ENCODE measurements at places on chromosomes 2 and 18.
A peak's percentile ranks its signal among the peaks of the same experiment; 100 is the strongest.

DNA sequence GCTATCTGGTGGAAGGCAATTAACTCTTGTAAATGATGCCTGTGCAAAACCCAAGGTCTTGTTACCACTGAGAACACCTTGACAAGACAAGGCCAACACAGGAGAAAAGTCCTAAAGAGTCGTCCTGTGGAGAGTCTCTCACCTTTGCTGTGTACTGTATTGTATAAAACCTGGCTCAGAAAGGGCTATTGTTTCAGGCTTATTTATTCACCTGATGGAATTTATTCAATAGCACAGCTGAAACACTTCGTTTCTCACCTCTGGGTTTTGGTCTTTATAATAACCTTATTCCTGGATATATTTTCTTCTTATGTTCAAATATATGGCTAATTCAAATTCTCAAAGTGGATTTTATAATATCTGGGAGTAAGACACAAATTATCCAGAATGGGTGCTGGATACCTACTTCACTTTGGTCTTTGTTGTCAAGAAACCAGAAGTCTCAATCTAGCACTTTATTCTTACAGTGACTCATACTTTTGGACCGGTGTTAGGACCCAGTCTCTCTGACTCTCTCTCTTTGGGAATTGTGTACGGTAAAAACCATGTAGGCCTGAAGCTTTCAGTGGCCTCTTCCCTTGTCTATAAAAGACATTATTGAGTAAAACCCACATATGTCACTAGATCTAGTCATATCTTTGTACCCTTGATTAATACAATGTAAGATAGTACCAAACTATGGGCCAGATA lies 16.1 kb upstream of the STAT4 start:
- H3K27ac ChIP-seq: peak overlapping the region; percentile 52
- no peaks in the 10 kb centered on the region for H3K27me3 ChIP-seq
- peaks cover 45% of the 10 kb centered on the region for H3K4me1 ChIP-seq
- H3K36me3 ChIP-seq: no peaks in the 10 kb centered on the region

DNA sequence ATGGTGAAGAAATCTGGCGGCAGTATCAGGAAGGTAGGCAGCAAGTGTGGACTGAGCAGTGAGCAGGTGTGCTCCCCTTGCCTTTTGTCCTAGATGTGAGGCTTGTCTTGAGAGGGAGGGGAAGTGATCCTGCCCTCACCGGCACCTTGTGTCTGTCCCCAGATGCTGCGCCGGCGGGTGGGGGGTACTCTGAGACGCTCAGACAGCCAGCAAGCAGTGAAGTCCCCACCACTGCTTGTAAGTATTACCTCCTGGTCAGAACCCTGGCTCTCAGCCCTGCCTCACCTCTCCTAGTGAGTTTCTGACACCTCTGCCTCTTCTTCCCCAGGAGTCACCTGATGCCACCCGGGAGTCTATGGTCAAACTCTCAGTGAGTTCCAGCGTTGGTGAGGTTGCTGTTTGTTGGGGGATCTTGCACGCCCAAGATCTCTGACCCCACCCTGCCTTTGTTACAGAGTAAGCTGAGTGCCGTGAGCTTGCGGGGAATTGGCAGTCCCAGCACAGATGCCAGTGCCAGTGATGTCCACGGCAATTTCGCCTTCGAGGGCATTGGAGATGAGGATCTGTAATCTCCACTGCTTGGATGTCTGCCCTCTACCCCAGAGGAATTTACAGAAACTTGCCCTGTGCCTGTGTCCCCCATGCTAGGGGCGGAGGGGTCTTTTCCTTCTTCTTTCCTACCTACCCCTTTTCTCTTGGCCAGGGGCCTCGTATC lies 4.2 kb downstream of the ZNF513 start:
- H3K27ac ChIP-seq: no peak overlapping the region
- no peak overlapping the region for H3K4me3 ChIP-seq
- DNase-seq: no peak
- peaks cover 64% of the 10 kb centered on the region for H3K36me3 ChIP-seq

- peak overlapping the region; percentile 63 for H3K27ac ChIP-seq
- no peak for DNase-seq
- H3K27me3 ChIP-seq: no peaks in the 10 kb centered on the region
- H3K4me3 ChIP-seq: no peak overlapping the region
- no peaks in the 10 kb centered on the region for H3K4me1 ChIP-seq
These were observed 79.6 kb upstream of the LAPTM4A start for GRCh38 chr2:20130821-20131645.

DNA sequence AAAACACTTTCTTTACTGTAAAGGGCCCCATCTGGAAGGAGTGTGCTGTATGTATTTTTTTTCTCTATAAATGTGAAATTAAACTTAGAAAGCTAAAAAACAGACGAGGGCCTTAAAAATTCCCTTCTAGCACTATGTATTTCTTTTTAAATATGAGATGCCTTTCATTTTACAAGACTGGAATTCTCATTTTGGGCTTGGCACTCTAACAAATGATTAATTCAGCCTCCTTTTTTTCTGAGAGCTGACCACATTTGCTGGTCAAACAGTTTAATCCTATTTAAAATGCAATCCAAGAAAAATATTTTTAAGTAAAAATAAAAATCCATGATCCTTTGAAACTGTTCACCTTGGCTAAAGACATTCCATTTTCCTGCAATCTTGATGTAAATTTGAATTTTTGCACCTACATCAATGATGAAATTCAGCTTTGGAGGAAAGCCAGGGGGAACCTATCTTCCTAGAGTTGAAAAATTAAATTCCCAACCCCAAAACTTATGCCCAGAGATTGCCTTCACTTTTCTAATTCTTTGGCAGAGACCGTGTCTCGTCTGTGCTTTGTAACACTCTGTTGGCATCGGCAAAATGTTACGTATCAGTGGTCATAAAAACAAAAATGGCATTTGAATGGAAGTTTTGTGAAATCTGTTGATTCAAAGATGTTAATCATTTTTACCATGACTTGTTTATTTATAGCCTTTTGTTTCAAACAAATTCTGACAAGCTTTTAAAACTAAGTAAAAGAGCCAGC lies 284.5 kb downstream of the ZNF521 start:
- no peaks in the 10 kb centered on the region for H3K27me3 ChIP-seq
- DNase-seq: no peak
- H3K36me3 ChIP-seq: no peaks in the 10 kb centered on the region
- H3K27ac ChIP-seq: no peak overlapping the region
- no peaks in the 10 kb centered on the region for H3K4me1 ChIP-seq
- no peak overlapping the region for H3K4me3 ChIP-seq

DNA sequence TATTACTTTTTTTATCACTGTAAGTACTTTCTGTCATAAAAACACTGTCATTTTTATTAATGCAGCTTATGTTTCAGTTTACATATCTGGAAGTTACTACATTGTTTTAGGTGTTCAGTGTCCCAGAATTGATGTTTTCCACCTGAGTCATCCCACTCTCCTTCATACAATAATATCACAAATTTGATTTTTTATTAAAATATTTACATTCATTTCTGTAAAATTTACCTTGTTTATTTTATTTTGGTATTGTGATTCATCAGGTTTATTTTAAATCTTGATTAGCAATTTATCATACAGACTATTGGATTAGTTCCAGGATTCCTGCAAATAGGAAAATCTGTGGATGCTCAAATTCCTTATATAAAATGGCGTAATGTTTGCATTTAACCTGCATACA lies 1662.9 kb downstream of the SUCLG1 start:
- no peak overlapping the region for H3K27ac ChIP-seq
- no peak overlapping the region for H3K4me3 ChIP-seq
- no peaks in the 10 kb centered on the region for H3K27me3 ChIP-seq
- H3K4me1 ChIP-seq: peaks cover 3% of the 10 kb centered on the region

GRCh38 chr2:199814101-199814816 lies 36.7 kb downstream of the FTCDNL1 start:
- H3K36me3 ChIP-seq: no peaks in the 10 kb centered on the region
- H3K27ac ChIP-seq: no peak overlapping the region
- no peak overlapping the region for H3K4me3 ChIP-seq
- H3K4me1 ChIP-seq: no peaks in the 10 kb centered on the region

All from right lobe of liver (tissue), 6 donors.